ENCODE measurements at places on chromosomes 6 and 20.

DNA sequence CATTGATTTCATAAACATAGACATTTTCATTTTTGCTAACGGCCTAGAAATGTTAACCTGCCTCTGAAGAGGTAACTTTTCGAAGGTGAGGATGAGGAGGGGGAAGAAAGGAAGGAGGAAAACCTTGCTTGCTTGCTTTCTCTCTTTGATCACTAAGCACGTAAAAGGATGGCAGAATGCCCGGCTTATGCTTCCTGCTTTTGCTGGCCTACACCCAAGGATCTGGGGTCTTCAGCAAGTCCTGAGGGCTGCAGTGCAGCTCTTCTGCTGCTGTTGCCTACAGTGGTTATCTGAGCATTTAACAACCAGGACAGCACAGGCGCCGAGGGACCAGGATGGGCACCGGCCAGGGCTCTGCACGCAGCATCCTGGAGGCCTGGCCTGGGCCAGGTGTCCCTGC lies 150.8 kb upstream of the TAB2 start:
- DNase-seq = no peak

- DNase-seq = no peak
Measured at GRCh38 chr20:59221049-59221706, 57.6 kb downstream of the ZNF831 start.

GRCh38 chr6:41073968-41074691 lies 1.4 kb downstream of the NFYA start:
- DNase-seq = peak; percentile 5

- peak; percentile 87 for DNase-seq
Measured at GRCh38 chr6:14117158-14118090, at the start of gene CD83. Gene CD83, plus strand, starts transcription at chr6:14117772. Its CDS starts 40 bp downstream, at chr6:14117812.

DNA sequence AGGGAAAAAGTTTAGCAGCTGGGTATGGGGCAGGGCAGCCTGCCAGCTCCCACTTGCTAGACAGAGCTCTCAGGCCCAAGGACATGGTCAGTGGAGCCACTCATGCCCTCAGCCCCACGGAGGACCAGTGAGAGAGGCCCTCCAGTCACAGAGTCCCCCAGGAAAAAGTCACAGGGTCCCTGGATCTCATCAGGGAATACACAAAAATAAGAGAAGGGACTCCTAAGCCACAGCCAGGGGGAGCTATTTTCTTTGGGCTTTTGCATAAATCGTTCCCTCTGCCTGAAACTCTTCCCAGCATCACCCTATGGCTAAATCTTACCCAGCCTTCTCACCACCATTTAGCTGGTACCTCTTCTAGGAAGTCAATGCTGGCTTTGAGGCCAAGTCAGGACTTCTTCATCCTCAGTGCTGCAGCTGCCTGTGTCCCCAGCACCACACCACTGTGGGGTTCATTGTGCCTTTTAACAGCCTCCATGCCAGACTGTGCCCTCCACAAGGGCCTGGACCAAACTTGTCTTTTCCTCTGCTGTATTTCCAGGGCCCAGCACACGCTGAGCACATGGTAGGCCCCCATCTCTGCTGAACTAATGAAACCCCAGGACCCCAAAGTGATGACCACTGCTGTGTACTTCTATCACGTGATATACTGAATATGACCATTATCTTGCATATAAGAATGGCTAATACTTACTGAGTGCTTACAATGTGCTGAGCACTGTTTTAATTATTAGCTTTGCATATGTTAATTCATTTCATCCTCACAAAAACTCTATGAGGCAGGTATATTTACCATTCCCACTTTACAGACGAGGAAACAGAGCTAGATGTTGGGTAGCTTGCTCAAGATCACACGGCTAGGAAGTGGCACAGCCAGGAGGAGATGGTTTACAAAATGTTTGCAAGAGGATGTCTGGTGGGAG lies 2.0 kb downstream of the ZNF335 start:
- peak; percentile 77 for DNase-seq

GRCh38 chr6:8279041-8279805 lies 156.1 kb downstream of the SLC35B3 start:
- DNase-seq = no peak

GRCh38 chr6:105135056-105135455 lies 44.8 kb downstream of the POPDC3 start:
- no peak for DNase-seq

DNA sequence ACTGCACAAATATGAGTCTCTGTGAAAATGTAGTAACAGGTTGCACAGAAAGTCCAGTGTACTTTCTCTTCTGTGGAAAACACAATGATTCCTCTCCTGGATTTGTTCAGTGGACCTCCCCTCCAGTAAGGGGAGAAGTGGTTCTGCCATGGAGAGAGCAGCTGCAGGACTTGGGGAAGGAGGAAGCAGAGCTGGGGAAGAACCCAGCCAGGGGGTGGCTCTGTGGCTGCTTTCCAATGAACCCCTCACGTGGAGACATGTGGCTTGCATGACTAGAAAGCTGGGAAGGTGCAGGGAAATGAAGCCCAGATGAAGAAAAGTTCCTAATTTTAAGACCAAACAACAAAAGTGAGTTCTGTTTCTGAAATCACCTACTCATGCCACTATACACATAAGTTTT lies 31.9 kb downstream of the HMGN3 start:
- no peak for DNase-seq

DNA sequence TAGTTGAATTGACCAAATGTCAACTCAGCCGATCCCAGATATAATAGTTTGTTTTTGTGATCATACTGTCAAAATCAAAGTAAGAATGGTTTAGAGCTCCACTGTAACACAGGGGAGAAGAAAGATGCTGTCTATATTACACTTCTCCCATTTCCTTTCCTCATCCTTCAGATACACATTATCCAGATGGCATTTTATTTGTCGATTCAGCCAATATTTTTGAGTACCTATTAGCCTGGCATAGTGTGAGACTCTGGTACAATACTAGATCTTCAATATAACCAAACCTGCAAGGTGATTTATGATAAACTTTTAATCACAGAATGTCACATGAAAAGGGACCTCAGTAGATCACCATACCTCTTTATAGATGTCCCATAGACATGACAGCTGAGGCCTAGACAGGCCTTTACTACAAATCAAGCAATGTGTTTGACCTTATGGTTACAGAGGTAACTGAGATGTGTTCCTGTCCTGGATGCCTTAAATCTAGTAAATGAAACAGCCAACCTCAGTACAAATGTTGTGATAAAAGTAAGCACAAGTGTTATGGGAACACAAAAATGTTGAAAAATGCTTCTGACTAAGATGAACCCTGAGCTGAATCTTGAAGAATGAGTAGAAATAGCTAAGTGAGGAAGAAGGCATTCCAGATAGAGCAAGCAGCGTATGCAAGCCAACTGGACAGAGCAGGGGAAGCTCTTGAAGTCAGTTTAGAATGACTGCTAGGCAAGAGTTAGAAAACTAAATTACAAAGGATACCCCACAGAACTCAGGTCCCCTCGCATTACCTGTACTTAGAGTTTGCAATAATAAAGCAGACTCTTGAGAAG lies 1.9 kb downstream of the FBXO9 start:
- DNase-seq = no peak

GRCh38 chr6:82264824-82265223 lies 17.3 kb upstream of the IBTK start:
- DNase-seq = no peak

All from RWPE1 (cell line).